ENCODE measurements at places on chromosomes 3 and 15.

DNA sequence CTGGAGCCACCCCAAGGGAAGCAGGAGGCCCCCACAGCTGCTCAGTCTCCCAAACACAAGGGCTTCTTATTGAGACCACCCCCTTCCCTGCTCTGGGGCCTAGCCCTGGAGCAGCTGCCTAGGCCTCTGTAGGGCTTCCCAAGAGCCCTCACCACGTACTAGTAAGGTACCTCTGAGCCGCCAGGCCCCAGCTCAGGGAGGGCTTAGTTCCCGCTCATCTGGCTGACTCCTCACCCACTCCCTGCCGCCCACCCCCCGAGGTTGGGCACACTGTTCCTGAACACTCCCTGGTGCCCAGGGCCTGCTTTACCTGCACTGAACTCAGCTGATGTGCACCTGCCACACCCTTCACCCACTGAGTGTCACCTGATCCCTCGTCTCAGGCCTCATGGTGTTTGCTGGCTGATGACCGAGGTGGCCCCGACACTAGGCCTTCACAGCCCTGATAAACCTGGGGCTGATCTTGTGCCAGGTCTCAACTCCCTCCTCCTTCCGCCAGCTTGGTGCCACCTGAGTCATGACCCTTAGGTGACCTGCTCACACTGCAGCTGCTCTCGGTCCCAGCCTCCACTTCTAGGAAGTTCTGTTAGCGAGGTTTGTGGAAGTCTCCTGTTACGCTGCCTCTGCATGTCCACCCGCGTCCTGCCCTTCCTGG lies 18.0 kb upstream of the SPTBN5 start:
- no peak for DNase-seq

DNA sequence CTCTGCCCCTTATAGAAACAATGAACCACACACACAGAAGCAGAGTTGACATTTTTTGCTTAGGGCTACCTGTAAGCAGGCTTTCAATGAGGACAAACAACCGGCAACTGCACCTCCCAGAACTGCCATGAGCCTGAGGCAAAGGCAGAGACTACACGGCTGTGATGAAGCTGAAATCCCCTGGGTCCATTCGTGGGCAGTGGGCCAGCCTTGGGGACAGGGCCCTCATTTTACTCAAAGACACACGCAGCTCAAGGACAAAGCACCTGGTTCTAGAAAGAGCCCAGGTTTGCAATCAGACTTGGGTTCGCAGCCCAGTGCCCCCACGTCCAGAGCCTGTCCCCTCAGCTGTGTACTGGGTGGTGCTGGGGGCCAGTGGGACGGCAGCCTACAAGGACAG lies 17.9 kb downstream of the FAM174B start:
- no peak for DNase-seq

- DNase-seq, result no peak
These were observed 18.2 kb upstream of the B4GALT4 start for GRCh38 chr3:119258915-119259314.

GRCh38 chr15:89138999-89139612 lies 50.9 kb downstream of the ABHD2 start:
- no peak for DNase-seq

DNA sequence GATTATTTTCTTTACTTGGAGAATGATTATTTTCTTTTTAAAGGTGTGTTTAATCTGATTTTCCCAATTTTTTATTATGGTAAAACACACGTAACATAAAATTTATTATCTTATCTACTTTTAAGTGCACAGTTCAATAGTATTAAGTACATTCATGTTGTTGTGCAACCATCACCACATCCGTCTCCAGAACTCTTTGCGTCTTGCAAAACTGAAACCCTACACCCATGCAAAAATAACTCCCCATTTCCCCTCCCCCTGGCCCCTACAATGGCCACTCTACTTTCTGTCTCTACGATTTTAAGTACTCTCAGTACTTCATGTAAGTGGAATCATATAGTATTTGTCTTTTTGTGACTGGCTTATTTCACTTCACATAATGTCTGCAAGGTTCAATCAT lies 230.7 kb downstream of the SATB1 start:
- no peak for DNase-seq
